Colonic mucosa (tissue), 4 donors: ENCODE measurements at places on chromosomes 7 and 10.

DNA sequence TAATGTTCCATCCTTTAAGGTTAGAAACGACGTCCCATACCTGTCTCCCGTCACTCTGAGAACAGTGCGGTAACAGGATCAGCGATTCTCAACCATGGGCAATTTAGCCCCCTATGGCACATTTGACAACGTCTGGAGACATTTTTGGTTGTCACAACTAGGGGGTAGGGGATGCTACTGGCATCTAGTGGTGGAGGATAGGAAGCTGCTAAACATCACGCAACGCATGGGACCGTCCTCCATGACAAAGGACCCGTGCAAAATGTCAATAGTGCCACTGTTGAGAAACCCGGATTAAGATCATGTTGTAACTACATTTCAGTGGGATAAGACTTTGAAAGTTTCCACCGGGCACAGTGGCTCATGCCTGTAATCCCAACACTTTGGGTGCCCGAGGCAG, 5.0 kb upstream of the PAXIP1 start:
- no peak for DNase-seq

DNA sequence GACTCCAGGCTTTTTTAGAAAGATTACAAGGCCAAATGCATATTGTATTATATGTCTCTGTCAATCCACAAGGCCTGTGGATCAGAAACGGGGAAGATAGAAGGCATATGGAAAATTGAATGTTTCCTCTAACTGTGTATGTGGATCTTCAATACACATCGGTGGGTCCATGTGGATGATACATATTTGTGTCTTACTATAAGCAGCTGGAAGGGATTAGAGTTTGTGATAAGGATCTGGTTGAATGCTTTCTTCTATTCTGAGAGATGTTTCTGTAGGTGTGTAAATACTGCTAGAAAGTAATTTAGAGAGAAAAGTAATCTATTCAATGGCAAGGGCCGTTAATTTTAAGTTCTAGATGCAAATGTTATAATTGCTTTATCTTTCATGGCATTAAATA, 137.8 kb upstream of the AKR1E2 start:
- DNase-seq: no peak

- no peak for DNase-seq
Observed at GRCh38 chr10:61781969-61782403, 119.3 kb downstream of the CABCOCO1 start.

DNA sequence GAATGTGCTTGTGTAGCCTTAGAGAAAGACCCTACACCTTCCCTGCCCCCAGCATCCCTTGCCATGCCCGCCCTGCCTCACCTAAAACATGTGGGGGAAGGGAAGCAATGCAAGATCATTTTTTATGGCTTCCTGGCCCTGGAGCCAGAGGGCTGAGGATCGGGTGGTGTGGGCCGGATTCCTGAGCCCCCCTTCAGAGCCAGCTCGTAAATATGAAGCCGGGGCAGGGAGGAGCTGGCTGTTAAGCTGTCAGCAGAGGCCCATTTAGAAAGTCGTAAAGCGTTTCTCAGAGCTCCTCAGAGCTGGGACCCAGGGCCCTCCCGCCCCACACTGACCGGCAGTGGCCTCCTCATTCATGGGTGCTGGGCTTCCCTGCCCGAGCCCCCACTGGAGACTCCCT, 23.9 kb downstream of the UNC5B start:
- no peak for DNase-seq

DNA sequence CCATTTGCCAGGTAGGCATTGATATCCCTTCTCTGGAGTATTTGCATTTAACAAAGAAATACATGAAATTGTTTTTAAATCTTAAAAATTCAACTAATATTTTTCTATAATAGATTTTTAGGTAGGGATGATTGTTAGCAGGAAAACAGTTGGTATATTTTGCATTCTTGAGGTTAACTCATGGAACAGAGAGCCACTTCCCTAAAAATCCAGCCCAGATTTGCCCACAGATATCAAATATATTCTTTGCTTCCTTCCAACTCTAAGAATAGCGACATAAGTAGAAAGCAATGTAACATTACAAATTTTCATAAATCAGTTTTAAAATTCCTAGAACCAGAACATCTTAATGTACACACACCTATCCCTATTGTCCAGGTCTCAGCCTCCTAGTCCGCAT, 45.0 kb upstream of the ANLN start:
- DNase-seq: no peak

DNA sequence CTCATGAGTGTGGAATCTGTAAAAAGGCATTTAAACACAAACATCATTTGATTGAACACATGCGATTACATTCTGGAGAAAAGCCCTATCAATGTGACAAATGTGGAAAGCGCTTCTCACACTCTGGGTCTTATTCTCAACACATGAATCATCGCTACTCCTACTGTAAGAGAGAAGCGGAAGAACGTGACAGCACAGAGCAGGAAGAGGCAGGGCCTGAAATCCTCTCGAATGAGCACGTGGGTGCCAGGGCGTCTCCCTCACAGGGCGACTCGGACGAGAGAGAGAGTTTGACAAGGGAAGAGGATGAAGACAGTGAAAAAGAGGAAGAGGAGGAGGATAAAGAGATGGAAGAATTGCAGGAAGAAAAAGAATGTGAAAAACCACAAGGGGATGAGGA, 207.7 kb downstream of the ZEB1 start:
- no peak for DNase-seq

- DNase-seq: peak; percentile 9
Observed at GRCh38 chr10:48495282-48496045, 109.4 kb downstream of the ARHGAP22 start.

GRCh38 chr7:16721541-16721940, 32.0 kb upstream of the TSPAN13 start:
- no peak for DNase-seq

DNA sequence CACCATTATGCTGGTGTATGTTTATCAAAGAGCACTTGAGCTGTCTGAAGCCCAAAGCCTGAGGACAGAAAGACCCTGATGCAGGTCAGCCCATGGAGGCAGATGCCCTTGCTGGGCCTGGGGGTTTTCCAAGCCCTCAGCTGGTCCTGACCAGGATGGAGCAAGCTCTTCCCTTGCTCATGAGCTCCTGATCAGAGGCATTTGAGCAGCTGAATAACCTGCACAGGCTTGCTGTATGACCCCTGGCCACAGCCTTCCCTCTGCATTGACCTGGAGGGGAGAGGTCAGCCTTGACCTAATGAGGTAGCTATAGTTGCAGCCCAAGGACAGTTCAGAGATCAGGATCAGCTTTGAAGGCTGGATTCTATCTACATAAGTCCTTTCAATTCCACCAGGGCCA, 13.0 kb downstream of the AQP1 start:
- no peak for DNase-seq

GRCh38 chr10:80442879-80443278, 11.2 kb upstream of the TSPAN14 start:
- no peak for DNase-seq

DNA sequence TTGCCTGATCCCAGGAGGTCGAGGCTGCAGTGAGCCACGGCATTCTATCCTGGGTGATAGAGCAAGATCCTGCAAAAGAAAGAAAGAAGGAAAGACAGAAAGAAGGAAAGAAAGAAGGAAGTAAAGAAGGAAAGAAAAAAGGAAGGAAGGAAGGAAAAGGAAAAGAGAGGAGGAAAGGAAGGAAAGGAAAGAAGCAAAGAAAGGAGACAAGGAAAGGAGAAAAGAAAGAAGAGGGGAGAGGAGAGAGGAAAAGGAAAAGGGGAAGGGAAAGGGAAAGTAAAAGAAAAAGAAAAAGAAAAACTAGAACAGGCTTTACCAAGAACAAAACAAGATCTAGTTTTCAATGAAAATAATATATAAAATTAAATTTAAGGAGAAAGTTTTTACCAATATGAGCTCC, 15.0 kb downstream of the NEBL start:
- DNase-seq: no peak
